ENCODE measurements at places on chromosomes 3 and 15.

DNA sequence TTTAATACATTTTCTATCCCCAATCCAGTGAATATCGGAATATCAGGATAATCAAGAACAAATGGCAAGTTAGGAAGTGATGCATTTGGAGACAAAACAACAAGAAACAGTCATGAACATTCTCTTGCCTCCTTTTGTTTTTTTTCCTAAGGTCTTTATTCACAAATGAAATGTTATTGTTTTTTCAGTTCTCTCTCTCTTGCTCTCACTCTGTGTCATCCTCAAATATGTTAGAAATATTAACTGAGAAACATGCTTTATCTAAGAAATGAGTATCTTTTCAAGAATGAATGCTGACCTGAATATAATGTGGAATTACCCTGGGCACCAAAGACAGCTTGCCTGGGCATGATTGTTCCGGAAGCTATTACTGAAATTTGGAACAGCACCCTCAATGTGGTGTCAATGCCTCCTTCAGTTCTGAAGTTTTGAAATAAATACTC, 51.3 kb downstream of the RBMS3 start:
- no peak for DNase-seq

DNA sequence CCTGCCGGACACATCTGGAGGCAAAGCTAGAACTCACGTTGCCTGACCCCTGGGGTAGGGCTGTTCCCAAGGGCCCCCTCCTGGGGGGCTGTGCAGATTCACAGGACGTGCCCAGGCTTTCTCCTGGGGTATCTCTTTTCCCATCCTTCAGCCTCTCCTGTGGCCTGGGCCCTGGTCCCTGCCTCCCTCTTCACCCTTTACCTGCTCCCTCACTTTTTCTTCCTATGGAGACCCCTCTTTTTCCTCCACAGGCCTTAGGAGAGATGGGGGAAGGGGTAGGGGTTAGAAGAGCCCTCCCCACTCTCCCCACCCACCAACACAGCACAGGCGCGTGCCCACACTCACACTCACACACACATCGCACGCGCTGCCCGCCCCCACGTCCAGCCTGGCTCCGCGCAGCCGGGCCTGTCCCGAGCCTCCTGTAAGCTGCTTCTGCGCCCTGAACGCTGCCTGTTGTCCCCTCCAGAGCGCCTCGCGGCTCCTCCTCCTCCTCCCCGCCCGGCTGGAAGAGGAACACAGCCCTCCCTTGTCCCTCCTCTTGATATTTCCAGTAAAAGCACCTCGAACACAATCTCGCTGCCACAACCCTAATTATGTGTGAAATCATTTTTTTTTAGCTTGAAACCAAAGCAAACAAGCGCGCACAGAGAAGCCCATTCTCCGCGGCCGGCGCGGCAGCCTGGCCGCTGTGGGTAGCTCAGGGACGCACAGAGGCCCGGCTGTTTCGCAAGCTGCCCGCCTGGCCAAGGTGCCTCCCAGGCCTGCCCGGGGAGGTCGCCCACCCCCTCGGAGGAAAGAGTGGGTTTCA, 33.9 kb upstream of the ACAN start:
- no peak for DNase-seq

GRCh38 chr3:4979428-4980228, at the start of gene BHLHE40:
TSS of gene BHLHE40 (plus strand) at chr3:4979437. CDS start at chr3:4979719, 282 bp downstream.
- DNase-seq: no peak

GRCh38 chr3:114756506-114757279, 390.4 kb downstream of the ZBTB20 start:
- no peak for DNase-seq

DNA sequence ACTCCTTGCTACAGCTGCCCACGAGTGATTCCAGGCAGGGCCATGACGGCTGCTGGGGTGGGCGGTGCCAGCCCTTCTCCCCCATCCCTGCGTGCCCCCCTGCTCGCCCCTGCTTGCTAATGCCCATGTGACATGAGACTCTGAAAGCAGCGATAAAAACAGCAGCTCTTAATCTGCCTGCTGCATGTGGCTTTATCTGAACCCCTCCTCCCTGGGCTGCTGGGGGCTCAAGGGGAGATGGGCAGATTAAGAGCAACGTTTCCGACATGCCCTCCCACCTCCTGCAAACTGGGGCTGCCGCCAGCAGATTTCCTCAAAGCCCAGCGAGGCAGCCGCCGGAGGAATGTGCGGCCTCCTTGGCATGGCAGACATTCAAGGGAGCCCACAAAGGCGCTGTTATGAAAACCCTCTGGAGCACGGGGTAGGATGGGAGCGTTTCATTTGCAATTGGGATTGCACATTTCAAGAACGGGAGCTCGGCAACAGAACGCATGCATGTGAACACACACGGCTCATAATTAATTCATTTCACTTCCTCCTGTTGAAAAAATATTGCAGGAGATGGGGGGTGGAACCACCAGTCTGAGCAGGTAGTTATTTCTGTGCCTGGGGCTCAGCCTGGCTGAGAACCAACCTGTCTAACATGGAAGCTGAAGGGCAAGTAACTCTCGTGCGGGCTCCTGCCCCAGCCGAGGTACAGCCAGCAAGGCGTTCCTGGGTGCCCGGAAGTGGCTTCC, 504.2 kb upstream of the PROK2 start:
- no peak for DNase-seq

GRCh38 chr3:5304789-5305683, 117.5 kb downstream of the EDEM1 start:
- DNase-seq: no peak

GRCh38 chr15:73767806-73768501, 14.8 kb upstream of the INSYN1 start:
- no peak for DNase-seq

GRCh38 chr15:66894986-66895780, 170.2 kb upstream of the SMAD3 start:
- DNase-seq: no peak

- DNase-seq: no peak
Measured at GRCh38 chr15:41969851-41970431, 2.4 kb downstream of the EHD4 start.

DNA sequence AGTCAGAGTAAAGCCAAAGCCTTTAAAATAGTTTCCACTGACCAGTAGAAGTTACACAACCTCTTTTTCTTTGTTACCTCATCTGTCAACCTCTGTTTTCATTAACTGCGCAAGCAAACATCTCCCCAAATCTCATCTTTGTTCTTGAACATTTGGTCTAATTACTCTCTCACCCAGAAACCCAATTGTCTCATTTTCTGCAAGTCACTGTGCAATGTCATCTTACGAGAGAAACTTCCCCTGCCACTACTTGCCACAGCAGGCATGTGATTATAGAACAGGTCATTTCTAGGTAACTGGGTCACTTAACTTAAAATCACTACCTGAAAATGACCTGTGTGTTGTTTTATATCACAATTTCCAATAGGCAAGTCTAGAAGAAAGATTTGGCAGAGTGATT, 159.4 kb downstream of the SI start:
- DNase-seq: no peak

GRCh38 chr3:11583235-11583634, 60.5 kb downstream of the VGLL4 start:
- DNase-seq: no peak

DNA sequence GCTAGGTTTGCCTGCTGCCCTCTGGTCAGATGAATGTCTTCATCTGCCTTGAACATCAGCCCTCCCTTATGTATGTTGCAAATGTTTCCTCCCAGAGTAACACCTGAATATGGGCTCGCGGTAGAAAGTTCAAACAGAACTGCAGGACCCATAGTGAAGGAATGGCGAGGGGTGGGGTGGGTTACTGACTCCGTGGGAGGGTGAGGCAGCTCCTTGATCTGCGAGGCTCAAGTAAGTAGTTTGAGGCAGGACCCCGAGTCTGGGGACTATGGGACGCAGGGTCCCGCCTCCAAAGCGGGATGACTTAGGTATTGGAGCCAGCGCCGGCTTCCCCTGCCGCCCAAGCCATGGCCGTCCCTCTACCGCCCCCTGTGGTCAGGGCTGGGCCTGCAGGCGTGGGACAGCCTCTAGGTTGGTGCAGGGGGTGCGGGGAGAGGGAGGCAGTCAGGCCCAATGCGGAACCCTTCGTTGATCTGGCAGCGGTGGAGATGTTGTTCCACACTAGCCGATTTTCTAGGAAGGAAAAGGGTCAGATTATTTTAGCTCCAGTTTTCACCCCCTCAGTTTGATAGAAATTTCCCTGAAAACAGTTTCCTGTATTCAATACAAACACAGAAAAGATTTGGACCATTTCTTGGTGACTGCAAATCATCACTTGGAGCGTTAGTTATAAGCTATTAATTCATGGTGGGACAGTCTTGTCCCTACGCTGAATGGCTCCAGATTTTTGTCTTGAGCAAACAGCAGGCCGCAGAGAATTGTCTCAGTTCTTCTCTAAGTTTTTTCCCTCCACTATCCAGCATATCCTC, 72.3 kb downstream of the CORO2B start:
- no peak for DNase-seq
